Lung (tissue), 17 donors: ENCODE measurements at places on chromosomes 16 and 17. TPM values are rescaled to one million over a fixed set of nuclear protein-coding genes. Genes with fewer than 3 reads are reported as not detected.
A peak's percentile ranks its signal among the peaks of the same experiment; 100 is the strongest.

GRCh38 chr16:81445143-81445961, 744 bp downstream of the CMIP start:
- H3K4me3 ChIP-seq = peak overlapping the region; percentile 84
- no peaks in the 10 kb centered on the region for H3K27me3 ChIP-seq
- peaks cover 19% of the 10 kb centered on the region for H3K4me1 ChIP-seq
- DNase-seq = peak; percentile 49

DNA sequence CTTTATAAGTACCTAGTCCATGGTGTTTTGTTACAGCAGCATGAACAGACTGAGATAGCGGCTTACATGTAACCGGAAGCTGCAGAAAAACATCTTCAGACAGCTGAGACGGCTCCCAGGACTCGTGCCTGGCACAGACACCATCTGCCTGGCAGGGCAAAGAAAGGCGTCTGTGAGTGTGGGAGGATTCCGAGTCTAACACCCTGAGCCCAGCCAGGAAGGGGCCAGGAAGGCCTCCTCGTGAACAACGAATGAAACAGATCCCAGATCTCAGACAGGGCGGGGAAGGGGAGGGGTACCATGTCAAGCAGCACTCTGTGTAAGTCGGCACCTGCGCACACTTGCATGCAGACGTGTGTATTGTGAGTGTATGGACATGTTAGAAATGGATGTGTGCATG, 4.4 kb upstream of the CSNK1D start:
- H3K27ac ChIP-seq = no peak overlapping the region
- H3K4me1 ChIP-seq = peaks cover 10% of the 10 kb centered on the region
- no peak overlapping the region for H3K4me3 ChIP-seq
- DNase-seq = no peak
- no peaks in the 10 kb centered on the region for H3K27me3 ChIP-seq

GCGR gene
- 0.11 TPM for total RNA-seq

JPH3 gene
- total RNA-seq = 0.21 TPM

DERL2 gene
- total RNA-seq = 39.3 TPM

DNA sequence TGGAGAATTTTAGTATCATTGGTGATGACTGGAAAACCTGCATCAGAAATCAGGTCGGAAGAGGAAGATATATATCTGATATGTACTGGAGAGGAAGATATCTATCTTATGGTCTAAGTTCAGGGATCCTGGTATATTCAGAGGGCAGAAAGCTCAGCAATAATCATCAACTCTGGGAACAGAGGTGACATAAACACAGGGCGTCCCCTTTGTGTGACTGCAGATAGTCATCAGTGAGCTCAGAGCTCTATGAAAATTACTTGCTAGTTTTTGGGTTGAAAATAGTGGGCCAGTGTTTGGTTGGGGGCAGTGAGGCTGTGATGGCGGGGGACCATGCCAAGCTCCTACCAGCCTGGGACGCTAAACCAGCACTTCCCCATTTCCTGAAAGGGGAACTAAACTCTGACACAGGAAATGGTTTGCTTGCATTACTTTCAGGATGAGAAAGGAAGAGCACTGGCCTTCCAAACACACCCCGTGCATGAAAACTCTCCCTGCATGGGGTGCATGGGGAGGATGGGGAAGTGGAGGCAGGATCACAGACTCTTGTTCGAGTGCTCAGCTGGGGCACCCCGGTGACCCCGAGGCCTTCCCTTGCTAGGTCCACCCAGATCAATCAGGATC, 15.8 kb downstream of the NOD2 start:
- peaks cover 15% of the 10 kb centered on the region for H3K4me1 ChIP-seq
- H3K27ac ChIP-seq = no peak overlapping the region
- DNase-seq = no peak

- peaks cover 42% of the 10 kb centered on the region for H3K36me3 ChIP-seq
- no peak for DNase-seq
- H3K4me1 ChIP-seq = no peaks in the 10 kb centered on the region
- H3K27ac ChIP-seq = no peak overlapping the region
- H3K27me3 ChIP-seq = no peaks in the 10 kb centered on the region
These were observed 26.8 kb downstream of the SGSM2 start for GRCh38 chr17:2363851-2364762.

TBC1D3 gene
- not detected for total RNA-seq

ANKRD40CL gene
- total RNA-seq = not detected

PLEKHG4 gene
- 14.6 TPM for total RNA-seq

ATXN1L gene
- 25.1 TPM for total RNA-seq

DNA sequence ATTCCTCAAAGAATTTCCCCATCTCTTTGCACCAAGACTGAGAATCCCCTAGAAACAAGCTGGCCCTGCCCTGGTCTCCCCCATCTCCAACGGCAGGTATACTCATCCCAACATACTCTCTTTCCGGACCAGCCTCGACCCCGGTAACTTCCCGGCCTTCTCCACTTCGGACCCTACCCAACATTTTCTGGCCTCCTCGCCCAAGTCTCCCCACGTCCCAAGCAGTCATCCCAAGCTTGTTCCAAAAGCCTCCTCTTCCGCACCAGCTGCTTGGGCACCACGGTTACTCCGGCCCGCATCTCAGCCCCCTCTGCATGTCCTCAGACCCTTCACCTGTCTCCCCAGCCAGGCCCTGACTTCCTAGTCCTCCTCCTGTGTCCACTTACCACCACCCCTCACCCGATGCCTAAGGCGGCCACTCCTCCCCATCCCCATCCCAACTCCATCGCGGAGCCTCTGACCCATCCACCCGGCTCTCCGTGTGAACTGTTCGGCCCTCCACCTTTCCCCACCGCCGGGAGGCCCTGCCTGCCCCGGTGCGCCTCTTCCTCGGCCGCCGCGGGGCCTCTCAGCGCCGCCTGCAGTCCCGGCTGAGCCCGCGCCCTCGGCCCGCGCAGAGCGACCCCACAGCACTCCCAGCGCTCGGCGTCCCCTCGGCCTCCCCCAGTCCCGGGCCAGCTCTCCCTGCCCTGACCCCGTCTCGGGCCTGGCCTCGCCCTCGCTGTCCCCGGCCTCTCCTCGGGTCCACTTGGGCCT, 994 bp downstream of the PITPNA start:
- H3K27me3 ChIP-seq = no peaks in the 10 kb centered on the region
- peak overlapping the region; percentile 73 for H3K27ac ChIP-seq
- H3K4me3 ChIP-seq = peak overlapping the region; percentile 79
- H3K4me1 ChIP-seq = peaks cover 19% of the 10 kb centered on the region
- H3K36me3 ChIP-seq = no peaks in the 10 kb centered on the region
